ENCODE measurements at places on chromosomes 12 and 14.

DNA sequence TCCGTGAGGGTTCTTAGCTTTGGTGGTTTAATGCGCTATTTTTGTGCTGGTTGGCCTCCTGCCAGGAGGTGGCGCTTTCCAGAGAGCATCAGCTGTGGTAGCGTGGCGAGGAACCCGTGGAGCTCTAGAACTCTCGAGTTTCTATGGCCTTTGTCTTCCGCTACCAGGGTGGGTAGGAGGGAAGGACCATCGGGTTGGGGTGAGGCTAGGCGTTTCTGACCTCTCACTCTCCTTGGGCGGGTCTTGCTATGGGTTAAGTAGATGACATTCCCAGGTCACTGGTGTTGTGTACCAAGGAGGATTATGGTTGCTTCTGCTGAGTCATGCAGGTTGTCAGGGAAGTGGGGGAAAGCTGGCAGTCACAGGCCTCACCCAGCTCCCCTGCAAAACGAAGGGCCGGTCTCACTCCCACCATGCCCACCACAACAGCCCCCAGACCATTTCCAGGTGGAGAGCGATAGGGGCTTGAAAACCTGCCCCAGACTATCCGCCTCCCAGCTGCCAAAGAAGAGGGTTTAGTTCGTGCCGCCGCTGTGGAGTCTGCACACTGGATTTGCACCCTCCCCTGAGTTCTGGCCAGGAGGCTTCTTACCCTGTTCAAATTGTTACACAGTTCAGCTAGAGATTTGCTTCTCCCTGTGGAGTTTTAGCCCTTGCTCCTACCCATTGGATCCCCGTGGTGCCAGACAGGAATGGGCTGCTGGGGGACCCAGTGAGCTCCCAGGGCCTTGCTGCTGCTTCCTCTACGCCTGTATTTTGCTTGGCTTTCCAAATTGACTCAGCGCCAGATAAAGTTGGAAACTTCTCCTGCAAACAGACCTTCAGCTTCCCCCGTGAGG is 21.9 kb downstream of the RNFT2 start:
- DNase-seq = peak; percentile 17

DNA sequence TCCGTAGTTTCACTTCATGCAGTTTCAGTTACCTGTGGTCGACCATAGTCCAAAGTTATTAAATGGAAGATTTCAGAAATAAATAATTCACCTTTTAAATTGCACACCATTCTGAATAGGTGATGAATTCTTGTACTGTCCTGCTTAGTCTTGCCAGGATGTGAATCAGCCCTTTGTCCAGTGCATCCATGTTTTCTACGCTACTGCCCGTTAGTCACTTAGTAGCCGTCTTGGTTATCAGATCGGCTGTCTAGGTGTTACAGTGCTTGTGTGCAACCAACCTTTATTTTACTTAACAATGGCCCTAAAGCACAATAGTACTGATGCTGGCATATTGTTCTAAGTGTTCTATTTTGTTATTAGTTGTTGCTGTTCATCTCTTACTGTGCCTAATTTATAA is 146.7 kb downstream of the ACSS3 start:
- DNase-seq = no peak

DNA sequence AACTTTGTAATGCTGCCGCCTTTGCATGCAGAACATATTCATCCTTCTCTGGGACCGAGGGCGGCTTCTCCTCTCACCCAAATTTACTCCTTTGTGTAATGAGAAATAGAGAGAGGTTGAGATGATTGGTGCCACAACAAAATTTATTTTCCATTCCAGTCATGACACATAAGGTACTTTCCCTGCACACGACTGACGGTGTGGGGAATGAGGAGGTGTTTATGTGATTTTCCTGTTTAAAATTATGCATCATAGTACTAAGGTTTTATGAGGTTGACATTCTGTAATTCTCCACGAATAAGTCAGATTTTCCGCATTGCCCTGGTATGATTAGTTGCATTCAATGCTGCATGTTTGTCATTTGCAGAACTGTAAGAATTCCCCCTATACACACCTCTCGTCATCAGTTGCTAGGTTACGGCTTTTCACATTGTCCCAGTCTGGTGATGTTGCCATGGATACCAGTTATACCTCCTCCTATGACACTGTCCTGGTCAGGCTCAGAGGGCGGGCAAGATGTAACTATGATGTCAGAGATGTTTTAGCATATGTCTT is 23.1 kb downstream of the BICDL1 start:
- DNase-seq = peak; percentile 87

DNA sequence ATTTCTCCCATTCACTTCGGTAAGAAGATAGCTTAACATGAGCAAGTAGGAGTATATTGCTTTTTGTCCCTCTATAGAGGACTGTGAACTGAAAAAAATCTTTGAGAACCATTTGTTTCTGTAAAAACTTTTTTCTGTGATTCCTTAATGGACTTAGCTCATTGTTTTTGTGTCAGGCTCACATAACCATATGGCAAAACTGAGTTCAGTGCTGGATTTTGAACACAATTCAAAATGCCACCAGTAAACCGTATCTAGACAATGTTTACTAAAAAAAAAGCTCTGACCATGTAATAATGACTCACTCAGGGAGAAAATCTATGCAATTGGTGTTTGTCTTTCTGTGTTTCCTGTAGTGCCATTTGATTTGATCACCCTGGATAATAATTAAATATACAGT is 5.2 kb downstream of the TRHDE start:
- DNase-seq = no peak

DNA sequence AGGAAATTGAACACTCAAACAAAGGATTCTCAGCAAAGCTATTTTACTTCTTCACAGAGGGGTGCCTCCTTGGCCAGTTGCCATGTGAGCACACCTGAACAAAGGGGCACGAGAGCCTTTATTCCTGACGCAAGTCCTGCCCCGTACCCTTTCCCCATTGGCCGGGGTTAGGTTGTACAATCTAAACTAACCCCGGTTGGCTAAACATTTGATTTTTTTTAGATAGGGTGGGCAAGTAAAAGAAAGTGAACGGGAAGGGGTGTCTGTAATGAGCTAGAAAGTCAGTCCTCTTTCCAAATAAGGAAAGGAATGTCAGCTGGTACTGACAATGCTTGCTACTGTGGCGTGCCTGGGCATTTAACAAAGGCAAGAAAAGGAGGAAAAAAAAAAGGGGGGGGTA is 135.5 kb upstream of the CDKN3 start:
- no peak for DNase-seq

DNA sequence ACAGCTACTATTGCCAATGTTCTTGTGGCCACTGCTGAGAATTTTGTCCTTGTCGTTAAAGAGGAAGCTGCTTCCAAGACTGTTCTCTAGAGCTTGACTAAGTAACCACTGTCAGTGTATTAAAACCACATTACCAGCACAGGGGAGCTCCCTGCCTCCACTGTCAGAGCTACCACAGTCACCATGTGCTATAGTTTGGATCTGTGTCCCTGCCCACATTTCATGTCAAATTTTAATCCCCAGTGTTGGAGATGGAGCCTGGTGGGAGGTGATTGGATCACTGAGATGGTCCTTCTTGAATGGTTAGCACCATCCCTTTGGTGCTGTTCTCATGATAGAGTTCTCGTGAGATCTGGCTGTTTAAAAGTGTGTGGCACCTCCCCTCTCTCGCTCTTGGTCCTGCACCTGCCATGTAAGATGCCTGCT is 23.2 kb upstream of the RAP1B start:
- DNase-seq = peak; percentile 64

GRCh38 chr12:110301065-110301806 is 20.2 kb downstream of the ATP2A2 start:
- no peak for DNase-seq

- DNase-seq = peak; percentile 45
Observed at GRCh38 chr12:69739287-69740191, 879 bp downstream of the RAB3IP start.

DNA sequence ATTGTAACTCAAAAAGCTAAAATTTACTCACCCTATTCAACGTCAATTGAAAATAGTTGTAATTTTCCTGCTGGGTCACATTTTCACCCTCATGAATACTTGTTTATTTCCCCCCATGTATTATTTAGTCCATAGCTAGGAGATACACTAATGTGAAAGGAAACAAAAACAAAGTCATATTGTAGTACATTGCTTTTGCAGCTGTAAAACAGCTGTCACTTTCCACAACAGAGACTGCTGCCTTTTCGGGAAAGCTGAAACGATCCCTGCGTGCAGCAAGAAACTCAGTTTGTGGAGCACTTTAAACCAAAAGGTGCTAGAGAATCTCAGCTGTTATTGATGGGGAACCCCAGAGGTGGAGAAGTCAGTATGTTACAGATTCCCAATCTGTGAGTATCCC is 4.3 kb downstream of the RACGAP1 start:
- no peak for DNase-seq

DNA sequence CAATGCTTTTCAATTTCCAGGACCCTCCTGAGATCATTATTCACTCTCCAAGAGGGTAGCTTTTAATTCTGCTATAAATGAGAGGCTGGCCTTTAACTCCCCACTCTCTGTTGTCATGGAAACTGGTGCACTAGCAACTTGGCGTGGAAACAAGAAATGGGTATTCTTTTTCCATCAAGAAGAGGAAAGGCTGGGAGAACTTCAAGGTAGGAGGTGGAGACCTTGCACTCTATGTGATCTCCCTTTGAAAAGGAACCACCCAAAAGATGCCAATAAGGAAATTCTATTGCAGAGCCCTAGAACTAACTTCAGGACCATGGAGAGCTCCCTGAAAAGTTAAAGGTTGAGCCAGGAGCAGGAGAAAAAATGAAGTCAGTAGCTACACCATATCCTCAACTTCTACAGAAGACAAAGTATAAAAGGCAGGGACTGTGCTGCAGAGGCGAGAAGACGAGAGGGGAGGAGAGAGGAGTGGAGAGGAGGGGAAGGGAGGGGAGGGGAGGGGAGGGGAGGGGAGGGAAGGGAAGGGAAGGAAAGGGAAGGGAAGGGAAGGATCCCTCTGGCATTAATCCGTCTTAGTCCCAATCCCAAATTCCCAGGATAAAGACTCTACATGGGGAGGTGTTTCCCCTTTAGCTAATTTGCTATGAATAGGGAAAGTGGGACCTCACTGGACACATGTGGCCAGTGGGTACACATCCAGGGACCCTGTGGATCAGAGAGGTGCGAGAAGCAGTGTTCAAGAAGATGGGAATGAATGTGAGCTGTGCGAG is 46.7 kb upstream of the FICD start:
- peak; percentile 33 for DNase-seq

DNA sequence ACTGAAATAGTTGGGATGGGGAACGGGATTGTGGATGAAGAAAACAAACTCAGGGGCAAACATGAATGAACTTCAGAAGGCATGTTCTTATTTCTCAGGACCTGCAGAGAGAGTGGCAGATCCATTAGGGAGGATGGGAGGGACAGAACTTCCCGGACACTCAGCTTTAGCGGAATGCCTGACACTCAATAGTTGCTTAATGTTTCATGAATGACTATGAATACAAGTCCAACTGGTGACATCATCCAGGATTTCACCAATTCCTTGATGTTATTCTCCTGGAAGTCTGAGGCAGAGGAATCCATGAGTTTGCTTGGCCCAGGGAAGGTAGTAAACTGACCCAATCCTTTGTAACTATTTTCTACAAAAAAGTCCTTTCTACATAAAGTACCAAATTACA is 37.8 kb upstream of the LRRC10 start:
- DNase-seq = no peak

DNA sequence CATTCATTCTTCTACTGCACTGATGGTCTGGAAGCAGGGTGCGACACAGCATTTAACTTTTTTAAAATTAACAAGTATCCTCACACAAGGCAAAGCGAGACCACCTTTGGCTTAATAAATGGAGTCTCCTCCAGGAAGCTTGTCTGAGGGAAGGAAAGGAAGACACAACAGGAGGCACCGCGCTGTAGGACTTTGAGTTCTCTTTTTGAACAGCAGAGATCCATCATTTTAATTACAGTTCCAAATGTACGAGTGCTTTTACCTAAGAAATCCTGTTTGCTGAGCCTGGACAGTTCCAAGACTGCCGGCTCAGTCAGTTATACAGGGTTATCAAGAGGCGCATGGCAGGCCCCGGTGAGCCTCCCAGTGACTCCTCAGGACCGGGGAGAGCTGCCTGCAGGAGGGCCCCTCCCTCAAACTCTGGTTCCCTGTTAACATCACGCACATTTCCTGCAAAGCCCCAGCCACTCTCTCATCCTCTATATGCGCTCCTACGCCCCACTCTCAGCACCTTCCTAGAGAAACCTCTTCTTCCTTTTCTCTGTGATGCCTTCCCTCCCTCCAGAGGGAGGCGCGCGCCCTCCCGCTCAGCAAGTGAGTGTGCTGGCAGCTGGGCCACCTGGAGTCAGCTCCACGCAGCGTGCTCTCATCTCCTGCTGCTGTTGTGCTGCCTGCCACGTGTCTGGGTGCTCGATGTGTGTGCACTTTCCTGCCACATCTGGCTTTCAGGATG is 46.1 kb downstream of the STX2 start:
- no peak for DNase-seq

GRCh38 chr12:101695706-101696105 is 1.7 kb upstream of the CHPT1 start:
- no peak for DNase-seq

- DNase-seq = no peak
Observed at GRCh38 chr12:10400829-10401228, 8.7 kb downstream of the KLRC4 start.

- DNase-seq = no peak
Observed at GRCh38 chr12:122533856-122534255, 6.8 kb downstream of the KNTC1 start.

- no peak for DNase-seq
Observed at GRCh38 chr12:52005218-52005902, 1.4 kb upstream of the TAMALIN start.

DNA sequence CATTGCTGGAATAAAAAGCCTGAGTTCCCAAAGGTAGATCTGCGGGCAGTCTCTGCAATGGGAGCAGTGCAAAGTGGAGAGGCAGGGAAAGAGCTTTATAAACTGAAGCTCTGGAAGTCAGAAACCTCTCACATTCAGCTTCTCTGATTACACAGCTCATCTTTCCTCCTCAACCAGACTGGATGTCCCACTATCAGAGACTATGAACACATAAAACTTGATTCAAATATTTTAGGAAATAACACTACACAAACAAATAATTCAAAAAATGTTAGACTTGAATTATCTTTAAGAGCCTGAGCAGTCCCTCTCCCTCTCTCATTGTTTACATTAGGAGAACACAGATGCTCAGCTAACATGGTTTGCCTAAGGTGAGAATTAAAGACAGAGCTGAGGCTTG is 72.9 kb downstream of the DENND5B start:
- DNase-seq = no peak

DNA sequence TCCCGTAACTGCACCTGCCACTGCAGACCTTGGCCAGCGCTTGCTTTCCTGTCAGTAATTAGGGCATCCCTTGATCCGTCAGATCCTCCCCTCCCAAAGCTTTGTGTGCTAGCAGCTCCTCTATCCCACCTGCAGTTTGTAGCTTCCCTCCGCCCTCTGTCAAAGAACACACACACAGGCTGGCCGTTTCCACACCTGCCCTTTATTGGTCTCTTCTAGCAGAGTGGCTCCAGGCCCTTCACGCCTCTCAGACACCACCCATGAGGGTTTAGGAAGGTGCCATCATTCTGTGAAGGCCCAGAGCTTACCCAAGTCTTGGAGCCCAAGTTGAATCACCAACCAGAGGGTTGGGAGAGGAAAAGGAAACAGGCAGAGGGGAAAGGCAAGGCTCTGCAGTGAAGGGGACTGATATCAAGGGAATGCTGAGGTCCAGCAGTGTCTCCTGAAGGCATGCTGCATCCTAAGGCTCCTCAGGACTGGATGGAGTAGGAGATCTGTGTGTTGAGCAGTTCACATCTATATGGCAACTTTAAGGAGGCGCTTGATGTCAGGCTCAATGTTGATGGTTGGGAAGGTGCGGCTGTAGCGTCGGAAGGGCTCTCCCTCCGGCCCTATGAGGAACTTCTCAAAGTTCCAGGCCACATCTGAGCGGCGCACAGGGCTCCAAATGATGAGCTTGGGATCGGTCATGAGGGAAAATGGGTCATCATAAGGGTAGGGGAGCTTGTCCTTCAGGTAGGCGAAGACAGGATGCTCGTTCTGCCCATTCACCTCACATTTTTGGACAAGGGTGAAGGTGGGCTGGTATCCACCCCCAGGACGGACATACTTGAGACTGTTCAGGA is 3.4 kb downstream of the GPX2 start:
- DNase-seq = no peak
